ENCODE measurements at places on chromosomes 12 and 14.

DNA sequence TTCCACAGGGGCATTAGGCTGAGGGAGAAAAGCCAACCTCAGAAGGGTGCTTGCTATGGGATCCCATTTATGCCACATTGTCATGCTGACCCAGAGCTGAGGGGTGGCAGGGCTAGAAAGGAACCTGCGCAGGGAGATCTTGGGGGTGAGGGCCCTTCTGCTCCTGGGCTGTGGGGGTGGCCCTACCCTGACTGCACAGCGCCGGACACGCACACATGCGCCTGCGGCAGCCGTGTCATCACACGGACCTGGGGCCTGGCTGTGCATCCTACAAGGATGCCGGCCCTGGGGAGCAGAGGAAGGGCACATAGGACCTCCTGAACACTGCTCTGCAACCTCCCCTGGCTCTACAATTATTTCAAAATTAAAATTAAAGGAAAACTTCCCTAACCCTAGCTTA is 6.9 kb downstream of the CDCA4 start:
- DNase-seq: no peak

DNA sequence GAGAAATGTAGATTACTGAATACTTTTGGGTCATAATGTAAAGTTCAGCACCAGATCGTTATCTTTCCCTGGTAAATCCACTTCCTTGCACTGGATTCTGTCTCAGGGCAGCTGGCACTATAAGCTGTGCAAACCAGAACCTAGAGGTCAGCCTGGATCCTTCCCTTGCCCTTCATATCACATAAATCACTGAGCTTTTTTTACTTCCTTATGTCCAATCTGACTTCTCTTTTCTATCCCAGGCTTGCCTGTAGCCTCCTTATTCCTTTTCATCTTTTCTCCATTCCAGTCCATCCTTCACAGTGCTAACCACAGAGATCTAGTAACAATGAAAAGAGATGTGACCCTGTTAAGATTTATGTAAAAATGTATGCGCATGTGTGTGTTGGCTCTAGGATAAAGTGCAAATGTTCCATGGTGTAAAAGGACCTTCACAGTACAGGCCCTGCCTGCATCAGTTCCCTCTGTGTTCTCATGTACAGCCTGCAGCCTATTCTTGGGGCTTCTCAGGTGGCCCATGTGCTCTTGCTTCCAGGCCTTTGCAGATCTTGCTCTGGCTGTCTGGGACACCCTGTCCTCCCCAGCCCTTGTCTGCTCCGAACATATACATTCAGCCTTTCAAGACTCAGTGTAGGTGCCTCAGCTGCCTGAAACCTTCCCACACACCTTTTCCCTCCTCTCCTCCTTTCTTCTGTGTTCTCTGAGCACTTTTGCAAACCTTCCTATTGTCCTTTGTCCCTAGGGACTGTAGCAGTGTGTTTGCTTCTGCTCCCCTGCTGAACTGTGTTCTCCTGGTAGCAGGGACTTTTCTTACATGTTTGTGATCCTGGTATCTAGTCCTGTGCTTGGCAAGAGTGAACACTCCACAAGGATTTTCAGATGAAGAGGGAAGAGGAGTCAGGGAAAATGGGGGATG is 30.0 kb downstream of the PELI2 start:
- DNase-seq: no peak

DNA sequence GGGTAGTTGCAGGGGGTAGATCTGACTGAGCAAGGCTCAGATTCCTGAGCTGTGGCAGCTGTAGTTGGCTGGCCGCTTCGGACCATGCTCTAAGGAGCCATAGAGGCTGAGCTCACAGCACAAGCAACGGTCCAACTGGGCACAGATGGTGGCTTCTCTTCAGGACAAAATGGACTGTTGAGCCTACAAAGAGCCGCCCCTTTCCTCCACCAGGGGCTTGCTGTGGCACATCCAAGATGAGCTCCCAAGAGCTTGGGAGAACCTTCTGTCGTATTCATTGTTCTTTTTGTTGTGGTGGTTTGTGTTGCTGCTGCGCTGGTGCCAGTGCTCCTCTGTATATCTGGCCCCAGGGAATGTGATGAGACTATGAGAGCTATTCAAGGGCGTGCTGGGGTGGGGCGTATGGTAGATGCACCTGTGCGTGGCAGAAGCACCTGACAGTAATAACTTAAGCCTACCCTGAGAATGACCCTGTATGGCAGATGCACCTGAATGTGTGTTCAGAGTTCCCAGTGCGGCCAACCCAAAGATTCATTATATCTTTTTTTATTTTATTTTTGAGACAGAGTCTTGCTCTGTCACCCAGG is 17.8 kb upstream of the LGALS3 start:
- DNase-seq: no peak

GRCh38 chr14:87255058-87255457 is 737.9 kb downstream of the GALC start:
- DNase-seq: no peak

GRCh38 chr14:53306267-53306721 is 153.2 kb upstream of the DDHD1 start:
- no peak for DNase-seq

- DNase-seq: no peak
Measured at GRCh38 chr14:59268011-59268410, 79.5 kb downstream of the DAAM1 start.

- no peak for DNase-seq
Measured at GRCh38 chr12:27236498-27236897, 7.6 kb upstream of the STK38L start.

- DNase-seq: no peak
Measured at GRCh38 chr14:53531730-53532129, 378.6 kb upstream of the DDHD1 start.

DNA sequence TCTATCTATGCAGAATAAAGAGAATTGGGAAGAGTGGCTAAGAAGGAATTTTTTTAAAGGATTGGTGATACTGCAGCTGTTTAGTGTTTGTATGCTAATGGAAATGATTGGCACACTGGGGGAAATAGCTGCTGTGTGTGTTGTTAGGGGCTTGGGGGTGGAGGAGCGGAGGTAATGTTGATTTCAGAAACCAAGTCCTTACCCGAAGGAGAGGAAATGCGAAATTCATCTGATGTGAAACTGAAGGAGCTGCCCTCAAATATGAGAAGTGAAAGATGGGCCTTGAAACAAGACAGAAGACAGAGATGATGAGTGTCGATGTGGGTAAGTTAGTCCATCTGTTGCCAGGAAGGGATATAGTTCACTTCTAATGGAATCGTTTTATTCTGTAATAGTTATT is 21.2 kb upstream of the RNASE12 start:
- DNase-seq: no peak

DNA sequence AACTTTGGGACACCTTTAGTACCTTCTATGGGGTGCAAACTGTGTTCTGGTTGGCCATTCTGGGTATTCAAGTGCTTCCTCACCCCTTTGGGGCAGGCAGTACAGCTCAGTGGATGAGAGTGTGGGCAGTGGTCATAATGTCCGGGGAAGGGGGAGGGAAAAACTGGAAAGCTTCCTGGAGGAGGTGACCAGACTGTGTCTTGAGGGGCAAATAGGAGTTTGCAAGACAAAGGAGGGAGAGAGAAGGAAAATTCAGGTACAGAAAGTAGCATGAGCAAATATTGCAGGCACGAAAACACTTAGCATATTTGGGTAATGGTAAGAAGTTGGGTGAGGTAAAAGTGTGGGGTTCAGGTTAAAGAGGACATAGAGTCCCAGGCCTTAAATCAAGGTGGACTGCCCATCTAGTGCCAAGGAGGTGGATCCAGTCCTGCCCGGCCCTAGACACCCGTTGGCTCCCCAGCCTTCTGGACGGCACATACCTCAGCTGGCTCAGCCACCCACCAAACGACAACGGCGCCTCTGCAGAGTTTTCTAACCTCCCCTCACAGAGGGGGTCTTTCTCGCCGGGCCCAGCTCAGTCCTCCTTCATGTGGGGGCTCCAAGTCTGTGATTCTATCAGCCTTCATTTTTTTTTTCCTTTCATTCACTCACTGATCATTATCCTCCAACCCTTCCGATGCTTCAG is 86.4 kb downstream of the DICER1 start:
- no peak for DNase-seq

GRCh38 chr12:70609739-70610491 is 27.3 kb downstream of the PTPRB start:
- no peak for DNase-seq

- DNase-seq: no peak
Measured at GRCh38 chr14:75175677-75176141, 703 bp downstream of the TMED10 start.

- peak; percentile 4 for DNase-seq
Measured at GRCh38 chr14:52961060-52961639, 10.3 kb upstream of the FERMT2 start.

DNA sequence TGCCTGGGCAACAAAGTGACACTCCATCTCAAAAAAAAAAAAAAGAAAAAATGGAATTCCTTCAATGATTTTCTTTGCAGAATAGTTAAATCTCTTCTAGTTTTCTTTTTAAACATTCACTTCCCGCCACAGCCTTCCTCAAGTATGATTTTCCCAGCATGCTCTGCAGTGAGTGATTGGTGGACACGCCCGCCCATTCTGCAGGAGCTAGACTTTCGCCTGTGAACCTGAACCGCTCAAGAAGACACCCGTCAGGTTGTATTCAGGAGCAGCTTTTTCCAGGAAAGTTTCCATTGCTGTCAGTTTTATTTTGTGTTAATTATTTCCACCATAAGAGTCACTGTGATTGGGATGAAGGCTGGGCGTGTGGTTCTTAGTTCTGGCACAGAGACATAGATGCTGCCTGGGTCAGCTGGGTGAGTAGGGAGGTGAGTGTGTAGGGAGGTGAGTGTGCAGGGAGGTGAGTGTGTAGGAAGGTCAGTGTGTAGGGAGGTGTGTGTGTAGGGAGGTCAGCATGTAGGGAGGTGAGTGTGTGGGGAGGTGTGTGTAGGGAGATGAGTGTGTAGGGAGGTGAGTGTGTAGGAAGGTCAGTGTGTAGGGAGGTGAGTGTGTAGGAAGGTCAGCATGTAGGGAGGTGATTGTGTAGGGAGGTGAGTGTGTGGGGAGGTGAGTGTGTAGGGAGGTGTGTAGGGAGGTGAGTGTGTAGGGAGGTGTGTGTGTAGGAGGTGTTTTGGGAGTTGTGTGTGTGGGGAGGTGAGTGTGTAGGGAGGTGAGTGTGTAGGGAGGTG is 76.2 kb downstream of the KIF26A start:
- DNase-seq: no peak

DNA sequence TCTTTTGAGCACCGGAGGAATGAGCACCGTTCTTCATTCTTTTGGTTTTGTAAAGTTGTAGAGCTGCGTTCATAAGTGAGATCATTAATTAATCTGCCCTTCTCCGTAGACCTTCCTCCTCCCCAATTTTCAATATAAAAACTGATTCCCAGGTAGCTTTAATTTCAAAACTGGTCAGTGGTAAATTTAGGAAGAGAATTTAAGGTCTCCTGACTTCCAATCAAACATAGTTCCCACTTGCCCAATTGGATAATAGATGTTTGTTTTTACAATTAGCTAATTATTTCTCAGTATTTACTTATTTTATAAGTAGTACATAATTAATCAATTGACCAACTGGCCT is 27.2 kb upstream of the YBX3 start:
- no peak for DNase-seq

DNA sequence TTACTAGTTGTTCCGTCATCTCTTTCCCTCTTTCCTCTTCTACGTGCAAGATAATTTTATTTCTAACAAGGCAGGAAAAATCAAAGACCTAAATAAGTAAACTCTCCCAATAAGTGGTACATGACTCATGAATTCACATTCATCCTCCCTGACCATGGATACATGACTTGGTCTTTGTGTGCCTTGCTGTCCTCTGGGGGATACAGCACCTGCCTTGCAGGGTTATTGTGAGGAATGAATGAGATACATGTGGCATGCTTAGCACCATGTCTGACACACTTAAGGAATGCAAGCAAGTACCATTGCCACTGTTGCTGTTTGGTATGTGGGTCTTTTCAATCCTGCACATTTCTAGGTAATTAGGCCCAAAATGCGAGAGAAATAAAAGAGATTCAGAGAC is 208.4 kb downstream of the DPF3 start:
- DNase-seq: no peak

DNA sequence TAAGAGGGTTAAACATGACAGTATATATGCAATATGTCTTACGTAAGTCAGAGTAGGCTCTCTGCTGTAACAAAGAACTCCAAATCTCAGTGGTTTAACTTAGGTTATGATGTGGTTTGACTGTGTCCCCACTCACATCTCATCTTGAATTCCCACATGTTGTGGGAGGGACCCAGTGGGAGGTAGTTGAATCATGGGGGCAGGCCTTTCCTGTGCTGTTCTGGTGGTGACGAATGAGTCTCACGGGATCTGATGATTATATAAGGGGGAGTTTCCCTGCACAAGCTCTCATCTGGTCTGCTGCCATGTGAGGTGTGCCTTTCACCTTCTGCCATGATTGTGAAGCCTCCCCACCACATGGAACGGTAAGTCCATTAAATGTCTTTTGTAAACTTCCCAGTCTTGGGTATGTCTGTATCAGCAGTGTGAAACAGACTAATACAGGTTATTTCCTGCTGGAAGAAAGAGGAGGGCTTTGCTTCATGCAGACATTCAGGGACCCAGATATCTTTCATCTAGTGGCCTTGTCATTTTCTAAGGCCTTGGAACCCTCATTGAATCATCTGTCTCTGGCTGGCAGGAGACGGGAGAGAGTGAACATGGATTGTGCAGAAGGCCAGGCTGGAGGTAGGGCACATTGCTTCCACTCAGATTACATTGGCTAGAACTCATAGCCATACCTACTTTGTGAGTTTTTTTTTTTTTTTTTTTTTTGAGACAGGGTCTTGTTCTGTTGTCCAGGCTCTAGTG is 96.1 kb downstream of the CRADD start:
- DNase-seq: peak; percentile 12

DNA sequence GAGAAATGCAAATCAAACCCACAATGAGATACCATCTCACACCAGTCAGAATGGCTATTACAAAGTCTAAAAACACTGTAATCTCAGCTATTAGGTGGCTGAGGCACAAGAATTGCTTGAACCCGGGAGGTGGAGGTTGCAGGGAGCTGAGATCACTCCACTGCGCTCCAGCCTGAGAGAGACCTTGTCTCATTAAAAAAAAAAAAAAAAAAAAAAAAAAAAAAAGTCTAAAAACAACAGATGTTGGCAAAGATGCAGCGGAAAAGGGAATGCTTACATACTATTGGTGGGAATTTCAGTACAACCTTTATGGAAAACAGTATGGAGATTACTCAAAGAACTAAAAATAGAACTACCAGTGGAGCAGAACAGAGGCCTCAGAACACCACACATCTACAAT is 19.0 kb upstream of the ATF7 start:
- no peak for DNase-seq

GRCh38 chr12:83954071-83954789 is 958.4 kb downstream of the SLC6A15 start:
- DNase-seq: no peak

GRCh38 chr14:73833034-73833433 is 18.6 kb upstream of the PTGR2 start:
- DNase-seq: no peak

DNA sequence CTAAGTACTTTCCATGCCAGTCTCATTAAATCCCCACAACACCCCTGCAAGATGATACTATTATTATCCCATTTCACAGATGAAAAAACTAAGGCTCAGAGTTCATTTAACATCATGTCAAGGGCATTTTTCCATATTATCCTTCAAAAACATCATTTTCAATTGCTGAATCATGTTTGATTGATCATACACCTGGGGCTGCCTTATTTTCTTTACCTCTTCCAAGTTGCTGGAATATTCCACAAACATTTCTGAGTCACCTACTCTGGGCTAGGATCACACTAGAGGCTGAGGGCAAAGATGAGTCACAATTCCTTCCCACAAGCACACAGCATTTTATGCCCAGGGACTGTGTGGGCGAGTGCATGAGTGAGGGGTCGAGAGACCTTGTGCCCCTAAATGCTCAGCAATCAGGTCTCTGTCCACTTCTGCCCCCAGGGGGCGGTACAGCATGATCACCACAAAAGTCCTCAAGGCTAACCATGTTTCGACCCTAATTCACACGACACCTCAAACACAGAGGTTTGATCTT is 14.1 kb upstream of the TMEM119 start:
- peak; percentile 20 for DNase-seq

Data from activated CD4-positive, CD25-positive, alpha-beta regulatory T cell (primary cell).